ENCODE measurements at places on chromosomes 7 and 10.

DNA sequence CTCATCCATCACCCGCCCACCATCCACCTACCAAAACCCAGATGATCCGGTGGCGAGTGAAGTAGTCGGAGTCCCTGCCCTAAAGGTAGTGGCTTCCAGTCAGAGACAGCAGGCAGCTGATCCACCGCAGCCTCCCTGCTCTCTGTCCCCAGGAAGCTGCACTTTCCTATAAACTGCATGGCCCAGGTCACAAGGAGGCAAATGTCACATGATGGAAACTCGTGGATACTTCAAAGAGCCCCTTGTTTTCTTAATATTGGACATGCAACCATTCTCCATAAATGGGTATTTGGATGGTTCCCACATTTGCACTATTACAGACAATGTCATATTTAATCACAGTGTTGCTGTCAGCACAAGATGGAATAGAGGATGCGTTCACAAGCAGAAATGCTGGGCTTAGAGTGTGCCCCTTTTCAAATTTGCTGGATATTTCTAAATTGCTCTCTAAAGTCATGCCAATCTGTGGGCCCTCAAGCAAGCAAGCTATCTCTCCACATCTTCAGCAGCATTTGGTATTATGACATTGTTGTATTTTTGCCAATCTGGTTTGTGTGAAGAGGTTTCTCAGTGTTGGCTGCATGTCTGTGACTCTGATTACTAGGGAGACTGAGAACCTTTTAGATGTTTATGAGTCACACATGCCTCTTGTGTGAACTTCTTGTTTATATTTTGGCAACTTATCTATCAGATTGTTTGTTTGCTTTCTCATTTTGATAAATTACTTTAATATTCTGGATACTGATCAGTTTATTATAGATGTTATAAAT lies 822.0 kb downstream of the TNS3 start:
- DNase-seq = no peak

DNA sequence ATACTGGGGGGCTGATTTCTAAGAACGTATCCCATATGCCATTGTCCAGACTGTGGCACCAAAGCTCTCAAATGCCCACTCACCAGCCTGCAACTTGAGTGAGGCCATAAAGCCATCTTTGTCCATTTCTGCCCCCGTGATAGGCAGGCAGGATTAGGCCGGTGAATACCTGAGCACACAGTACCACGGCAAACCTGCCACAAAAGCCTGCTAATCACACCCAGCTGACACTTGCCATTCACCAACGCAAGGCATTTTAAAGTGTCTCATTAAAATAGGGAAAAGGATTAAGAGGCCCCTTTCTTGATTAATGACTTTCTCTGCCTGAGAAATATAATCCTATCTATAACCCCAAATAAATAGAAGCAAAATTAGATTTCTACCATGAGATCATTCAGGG lies 111.4 kb upstream of the NANOS1 start:
- no peak for DNase-seq

DNA sequence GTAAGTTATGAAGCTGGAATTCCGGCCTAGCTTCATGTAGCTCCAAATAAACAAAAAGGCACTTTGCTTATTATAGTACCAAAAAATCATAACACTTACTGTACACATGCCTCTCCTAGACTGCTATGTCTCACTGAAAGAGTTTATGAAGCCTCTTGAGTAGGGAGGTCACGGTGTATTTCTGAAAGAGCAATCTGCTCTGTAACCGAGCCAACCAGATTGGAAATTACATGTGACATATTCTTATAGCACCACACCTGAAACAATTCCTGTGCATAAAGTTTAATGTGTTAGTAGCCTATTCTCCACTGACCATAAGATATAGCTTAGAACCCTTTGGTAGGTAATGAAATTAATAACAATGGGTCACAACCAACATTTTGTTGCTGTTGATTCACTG lies 1.3 kb upstream of the FAM3C start:
- DNase-seq = no peak

DNA sequence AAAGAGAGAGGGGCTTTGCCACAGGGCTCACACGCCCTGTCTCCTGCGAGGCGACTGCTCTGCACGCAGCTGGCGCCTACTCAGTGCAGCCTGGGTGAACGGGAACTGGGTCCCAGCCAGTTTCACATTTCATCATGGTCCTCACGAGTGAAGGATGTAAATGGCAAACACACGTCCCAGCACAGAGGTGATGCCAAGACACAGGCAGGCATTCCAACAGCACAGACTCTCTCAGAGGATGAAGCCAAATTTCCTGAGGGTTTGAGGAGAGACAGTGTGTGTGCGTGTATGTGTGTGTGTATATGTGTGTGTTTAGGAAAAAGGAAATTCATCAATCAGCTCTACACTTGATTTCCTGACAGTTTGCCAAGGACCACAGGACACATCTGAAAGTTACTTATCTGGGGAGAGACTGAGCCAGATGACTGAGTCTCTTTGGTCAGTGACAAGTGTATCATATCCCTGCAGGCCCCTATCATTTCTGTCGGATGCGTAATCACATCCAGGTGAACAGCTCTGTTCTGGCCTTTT lies 53.9 kb downstream of the CHST15 start:
- no peak for DNase-seq

DNA sequence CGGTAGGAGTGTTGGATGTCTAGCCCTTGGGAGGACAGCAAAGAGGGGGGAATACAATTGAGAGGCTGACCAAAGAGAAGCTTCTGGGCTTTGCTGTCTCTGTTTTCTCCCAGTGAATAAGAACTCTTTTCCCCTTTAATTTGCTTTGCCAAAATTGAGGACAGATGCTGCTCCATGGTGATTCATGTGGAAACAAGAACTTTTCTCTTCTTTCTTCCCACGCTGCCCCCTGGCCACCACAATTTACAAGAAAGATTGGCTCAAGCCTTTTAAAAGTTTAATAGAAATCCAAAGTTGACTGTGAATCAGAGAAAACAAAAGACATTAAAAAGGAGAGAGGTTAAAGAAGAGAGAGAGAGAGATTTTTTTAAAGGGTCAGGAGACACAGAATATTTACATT lies 49.0 kb downstream of the PRR15 start:
- DNase-seq = no peak

DNA sequence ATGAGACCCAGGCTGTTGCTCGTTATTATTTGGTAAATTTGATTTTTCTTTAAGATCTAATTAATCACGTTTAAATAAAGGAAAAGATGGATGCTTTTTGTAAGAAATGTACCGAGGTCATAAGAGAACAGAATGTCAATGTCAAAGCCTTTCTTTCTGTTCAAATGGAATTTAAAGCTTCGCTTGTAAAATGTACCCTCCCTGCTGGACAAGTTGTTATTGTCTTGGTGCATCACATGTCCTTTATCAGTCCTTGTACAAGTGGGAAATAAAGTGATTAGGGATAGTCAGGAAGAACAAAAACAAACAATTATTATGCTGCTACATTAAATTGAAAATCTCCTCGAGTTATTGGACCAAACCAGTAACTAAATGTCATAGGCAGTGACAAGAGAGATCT lies 363.2 kb downstream of the PHTF2 start:
- no peak for DNase-seq

- DNase-seq = no peak
Observed at GRCh38 chr10:102457591-102458150, 6.3 kb upstream of the C10orf95 start.

DNA sequence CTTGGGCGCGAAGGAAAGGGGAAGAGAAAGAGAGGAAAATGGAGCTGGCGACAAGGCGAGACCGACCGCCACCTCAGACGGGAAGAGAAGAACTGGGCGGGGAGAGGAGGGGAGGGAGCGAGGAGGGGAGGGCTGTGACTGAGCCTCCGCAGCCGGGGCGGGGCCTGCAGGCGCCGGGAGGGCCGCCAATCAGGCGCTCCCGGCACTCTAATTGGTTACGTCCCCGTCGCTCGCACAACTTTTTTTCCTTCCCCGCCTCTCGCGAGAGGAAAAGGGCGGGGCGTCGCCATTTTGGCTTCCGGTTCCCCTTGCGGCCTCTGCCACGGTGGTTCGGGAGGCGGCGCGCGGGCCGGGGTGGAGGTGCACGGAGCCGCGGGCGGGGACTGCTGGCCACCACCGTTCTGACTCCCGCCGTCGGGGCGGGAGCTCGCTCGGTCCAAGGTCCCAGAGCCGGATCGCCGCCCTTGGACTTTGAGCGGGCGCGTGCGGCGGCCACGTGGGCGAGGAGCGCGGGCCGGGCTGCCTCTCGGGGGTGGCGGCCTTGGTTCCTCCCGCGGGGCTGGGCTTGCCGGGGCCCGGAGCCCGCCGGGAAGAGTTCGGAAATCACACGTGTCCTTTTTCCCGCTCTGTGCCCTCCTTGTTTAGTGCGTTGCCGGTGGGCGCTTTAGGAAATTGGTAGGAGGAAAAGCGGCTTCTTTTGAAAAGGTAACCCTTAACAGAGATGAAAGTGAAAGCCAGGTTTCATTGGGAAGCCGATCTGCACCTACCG lies at the start of gene GDI2:
TSS of gene GDI2 (minus strand) at position 94 of the 769 bp plus-strand sequence. CDS start 176 bp downstream, outside the sequence.
- DNase-seq = peak; percentile 99
